Neural crest cell (in vitro differentiated cells): ENCODE measurements at places on chromosomes 7 and 10. TPM values are rescaled to one million over a fixed set of nuclear protein-coding genes. Genes with fewer than 3 reads are reported as not detected.

INA gene
- 36.4 and 39.7 TPM in 2 replicates for total RNA-seq

DNA sequence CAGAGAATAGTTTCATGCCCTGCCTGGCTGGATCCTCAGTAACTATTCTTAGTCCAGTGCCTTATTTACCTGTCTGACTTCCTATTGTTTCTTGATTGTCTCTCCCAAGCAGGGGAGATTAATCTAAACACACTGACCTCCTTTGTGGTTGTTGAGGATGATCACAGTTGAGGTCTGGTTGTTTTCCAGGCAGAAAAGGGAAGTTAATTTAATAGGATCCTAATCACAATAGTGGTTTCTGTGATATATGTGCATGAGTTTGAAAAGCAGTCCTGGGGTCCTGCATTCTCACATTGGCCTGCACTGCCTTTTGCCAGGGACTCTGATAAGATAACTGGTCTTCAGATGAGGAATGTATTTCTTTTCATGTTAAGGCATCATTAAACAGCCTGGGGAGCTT is 130.1 kb downstream of the SND1 start:
- no peak for DNase-seq

SORCS3 gene
- total RNA-seq: 3.3 and 3.4 TPM in 2 replicates

SAMD9L gene
- not detected in 2 replicates for total RNA-seq

DNA sequence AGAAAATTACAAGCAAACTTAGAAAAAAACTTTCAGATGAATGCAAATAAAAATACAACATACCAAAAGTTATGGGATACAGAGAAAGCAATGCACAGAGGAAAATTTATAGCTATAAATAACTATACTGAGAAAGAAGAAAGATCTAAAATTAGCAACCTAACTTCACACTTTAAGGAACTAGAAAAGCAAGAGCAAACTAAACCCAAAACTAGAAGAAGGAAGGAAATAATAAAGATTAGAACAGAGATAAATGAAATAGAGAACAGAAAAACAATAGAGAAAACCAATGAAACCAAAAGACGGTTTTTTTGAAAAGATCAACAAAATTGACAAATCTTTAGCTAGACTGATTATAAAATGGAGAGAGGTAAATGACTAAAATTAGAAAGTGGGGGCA is 9.6 kb upstream of the STRA8 start:
- DNase-seq: no peak

- DNase-seq: no peak
Measured at GRCh38 chr7:861222-861621, 15.1 kb upstream of the GET4 start.

DNA sequence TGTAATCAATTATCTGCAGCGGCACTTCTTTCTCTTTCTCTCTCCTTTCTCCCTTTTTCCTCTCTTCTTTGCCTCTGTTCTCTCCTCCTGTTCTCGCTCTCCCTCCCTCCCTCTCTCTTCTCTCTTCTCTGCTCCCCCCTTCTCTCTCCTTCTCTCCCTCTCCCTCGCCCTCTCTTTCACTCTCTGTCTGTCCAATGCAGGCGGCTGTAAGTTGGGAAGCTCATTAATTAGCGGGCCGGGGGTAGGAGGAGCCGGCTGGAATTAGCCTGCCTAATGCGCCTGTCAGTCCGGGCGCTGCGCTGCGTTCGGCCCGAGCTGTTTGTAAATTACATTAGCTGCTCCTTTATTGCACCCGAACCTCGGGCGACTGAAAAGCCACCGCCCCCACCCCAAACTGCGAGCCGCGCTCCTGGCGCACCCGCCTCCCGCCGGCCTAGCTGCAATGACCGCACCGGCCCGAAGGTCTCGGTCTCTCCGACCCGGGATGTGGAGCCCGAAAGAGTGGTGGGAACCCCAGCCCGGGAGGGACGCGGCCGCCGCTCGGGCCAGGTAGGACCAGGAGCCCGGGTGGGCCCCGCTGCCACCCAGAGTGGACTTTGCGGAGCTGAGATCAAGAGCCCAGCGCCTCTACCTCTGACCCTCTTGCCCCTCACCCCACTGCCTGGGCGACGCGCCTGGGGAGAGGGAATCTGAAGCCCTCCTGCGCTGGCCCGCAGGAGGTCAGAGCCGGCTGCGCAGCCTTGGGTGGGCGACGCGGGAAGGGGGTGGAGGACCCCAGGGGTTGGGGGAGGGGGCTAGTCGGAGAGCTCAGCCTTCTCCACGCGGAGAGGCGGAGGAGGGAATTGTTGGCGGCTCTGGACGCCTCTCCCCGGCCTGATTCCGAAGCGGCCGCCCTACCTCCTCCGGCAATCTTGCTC is at the start of gene LBX1:
Gene LBX1 (minus strand): TSS at position 198 of the 917 bp plus-strand sequence. CDS start 648 bp downstream, outside the sequence.
- no peak for DNase-seq

EPHB6 gene
- 12.3 and 12.5 TPM in 2 replicates for total RNA-seq

- DNase-seq: no peak
Measured at GRCh38 chr10:118842843-118843624, 88.3 kb upstream of the CACUL1 start.

GRCh38 chr10:69665474-69666320 is 35.6 kb downstream of the FAM241B start:
- no peak for DNase-seq

- no peak for DNase-seq
Measured at GRCh38 chr7:32887395-32887794, 4.2 kb downstream of the KBTBD2 start.

DNA sequence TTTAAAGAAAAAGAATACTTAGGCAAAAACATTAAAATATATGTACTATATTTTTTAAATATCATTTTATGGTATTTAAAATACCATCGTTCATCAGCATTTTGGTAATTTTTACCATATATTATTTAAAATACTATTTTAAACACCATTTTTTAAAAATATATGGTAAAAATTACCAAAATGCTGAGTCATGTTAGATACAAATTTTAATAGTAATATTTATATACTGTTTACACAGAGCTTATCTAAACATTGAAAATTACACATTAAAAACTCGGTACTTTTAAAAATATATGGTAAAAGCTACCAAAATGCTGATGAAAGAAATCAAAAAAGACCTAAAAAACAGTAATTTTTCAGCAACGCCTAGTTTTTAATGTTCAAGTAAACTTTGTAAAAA is 105.6 kb downstream of the TPK1 start:
- no peak for DNase-seq

TRIM4 gene
- 8.9 and 10.4 TPM in 2 replicates for total RNA-seq

MYL7 gene
- total RNA-seq: not detected in 2 replicates

IRF5 gene
- not detected in 2 replicates for total RNA-seq

- no peak for DNase-seq
Measured at GRCh38 chr7:693280-693679, 33.2 kb upstream of the DNAAF5 start.

- DNase-seq: no peak
Measured at GRCh38 chr7:16728811-16729210, 24.7 kb upstream of the TSPAN13 start.

STYXL1 gene
- 33.6 and 38.8 TPM in 2 replicates for total RNA-seq

DNA sequence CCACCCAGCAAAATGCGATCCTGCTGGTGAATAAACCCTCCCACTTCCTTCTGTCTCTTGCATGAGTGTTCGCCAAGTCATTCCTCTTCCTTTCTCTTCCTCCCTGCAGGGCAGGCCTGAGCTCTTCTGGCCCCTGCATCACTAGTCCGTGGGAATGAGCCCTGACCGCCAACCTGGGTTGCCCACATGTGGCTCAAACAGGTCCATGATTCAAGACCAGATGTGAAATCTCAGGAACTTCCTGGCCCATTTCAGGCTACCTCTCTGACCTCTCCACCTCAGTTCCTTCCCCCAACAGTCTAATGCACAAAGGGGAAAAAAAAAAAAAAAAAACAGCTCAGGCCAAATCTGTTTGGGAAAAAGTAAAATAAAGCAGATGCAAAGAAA is 5.4 kb upstream of the YWHAG start:
- no peak for DNase-seq

TFPI2 gene
- total RNA-seq: 0.84 and 0.86 TPM in 2 replicates

NOLC1 gene
- total RNA-seq: 111 and 116 TPM in 2 replicates

DNA sequence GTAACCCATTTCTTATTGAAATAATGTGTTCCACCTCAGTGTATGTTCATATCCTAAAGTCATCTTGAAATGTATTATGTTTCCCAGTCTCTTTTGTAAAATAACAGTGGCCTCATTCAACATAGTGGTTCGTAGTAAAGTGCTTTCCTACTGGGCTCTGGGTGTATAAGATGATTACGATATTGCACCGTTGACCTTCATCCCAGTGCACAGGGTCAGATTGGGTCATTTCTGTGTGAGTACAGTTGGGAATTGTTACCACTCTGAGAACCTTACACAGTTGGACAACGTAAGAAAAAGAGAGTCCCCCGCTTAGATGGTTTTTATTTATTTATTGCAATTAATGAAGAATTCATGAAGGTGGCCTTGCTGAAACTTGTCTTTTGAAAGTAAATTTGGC is 135.6 kb downstream of the CHN2 start:
- DNase-seq: no peak

DNA sequence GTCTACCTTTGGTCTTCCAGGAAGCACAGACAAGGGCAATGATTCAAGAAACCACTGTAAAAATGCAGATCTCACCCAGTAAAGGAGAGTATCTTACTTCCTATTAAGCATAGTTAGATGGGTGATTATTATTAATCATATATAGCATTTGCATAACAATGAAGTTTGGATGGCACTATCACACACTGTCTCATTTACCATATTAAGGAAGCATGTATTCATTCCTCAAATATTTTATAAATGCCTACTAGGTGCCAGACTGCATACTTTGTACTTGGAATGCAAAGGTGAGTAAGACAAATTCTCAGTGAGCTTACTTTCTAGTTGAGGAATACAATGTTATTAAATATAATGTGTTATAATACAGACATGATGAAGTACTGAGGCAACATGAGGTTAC is 53.9 kb upstream of the SKAP2 start:
- no peak for DNase-seq

PON1 gene
- not detected in 2 replicates for total RNA-seq
